ENCODE measurements at places on chromosomes 16 and 17.

DNA sequence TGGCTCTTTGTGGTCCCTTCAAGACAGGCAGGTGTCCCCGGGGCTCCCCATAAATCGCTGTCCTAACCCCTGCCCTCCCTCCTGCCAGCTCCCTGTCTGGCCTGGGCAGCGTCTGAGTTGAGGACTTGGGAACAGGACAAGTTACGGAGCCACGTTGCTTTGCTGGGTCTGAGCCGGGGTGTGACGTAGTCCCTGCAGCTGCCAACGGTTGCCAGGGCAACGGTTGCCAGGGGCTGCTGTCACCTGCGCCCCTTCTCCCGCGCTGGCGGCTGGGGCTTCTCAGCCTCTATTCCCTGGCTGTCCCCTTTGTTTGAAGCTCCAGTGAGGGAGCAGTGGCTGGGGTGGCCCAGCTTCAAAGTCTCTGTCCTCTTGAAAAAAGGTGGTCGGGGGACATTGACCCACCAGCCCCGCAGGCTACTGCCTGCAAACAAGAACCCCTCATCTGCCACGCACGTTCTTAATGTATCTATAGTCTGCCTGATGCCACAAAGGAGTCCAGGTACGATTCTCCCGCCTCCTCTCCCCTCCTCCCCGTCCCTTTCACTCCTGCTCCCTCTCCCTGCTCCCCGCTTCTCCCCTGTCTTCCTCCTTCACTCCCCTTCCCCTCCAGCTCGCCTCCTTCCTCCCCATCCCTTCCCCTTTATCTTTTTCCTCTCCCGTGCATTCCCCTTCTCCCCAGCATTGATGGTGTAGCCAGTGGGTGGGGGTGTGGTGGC, 10.9 kb downstream of the ADGRG1 start:
- DNase-seq = no peak

DNA sequence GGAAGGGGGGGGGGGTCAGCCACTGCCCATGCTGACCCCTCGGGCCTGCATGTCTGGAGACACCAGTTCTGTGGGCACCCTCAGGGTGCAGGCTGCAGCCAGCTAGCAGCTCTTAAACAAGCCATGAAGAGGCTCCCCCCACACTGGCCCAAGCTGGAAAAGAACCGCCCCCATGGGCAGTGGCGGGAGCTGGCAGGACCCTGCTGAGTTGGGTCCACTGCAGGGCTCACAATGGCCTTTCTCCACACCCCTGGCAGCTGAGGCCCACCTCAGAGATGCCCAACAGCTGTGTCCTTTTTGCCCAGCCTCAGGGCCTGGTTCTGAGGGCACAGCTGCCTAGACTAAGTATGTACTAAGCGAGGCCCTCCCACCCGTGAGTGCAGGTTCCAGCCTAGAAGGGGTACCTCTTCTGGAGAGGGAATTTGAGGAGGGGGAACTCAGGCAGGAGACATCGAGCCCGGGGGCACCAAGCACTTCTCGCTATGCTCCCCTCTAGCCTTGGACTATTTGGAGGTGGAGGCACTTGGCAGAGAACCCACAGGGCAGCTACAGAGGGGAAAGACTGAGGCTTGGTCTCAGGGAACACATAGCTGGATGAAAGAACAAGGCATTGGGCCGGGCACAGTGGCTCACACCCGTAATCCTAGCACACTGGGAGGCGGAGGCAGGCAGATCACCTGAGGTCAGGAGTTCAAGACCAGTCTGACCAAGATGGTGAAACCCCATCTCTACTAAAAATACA, 3.2 kb downstream of the THRA start:
- DNase-seq = no peak

DNA sequence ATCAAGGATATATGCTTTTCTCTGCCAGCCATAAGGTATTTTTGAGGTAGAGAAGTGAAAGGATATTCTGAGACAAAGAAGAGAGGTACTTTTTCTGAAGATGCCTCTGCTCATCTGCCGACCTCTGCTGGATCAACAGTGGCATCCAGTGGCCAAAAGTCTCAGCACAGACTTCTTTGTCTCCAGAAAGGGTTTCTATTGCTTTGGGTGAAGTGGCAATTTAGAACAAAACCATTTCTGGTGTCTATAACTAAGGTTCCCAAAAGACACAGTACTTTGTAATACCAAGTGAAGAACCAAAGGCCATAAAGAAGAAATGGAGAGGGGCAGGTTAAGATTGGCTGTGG, 155.2 kb upstream of the C17orf78 start:
- no peak for DNase-seq

GRCh38 chr17:65208717-65209116, 71.5 kb downstream of the RGS9 start:
- DNase-seq = no peak

GRCh38 chr17:63546308-63547082, 3.8 kb upstream of the DCAF7 start:
- DNase-seq = no peak

DNA sequence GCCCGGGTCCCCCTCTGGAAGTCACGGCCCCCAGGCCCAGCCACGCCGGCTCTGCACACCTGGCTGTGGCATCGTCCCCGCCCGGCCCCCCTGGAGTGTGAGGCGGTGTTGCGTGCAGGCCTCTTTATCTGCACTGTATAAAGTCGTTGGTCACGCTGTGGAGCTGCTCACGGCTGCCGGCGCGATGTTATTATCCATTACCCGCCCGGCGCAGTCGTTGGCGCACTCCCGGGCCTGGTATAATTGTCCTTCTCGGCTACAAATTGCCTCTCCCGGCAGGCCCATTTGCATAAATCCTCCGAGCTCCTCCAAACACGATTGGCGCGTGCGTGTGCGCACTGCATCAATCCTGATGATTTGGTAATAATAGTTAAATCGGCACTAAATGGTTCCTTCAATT, 57.8 kb downstream of the BAHCC1 start:
- no peak for DNase-seq

GRCh38 chr17:60720763-60721531, 43.3 kb downstream of the BCAS3 start:
- DNase-seq = no peak
